ENCODE measurements at places on chromosomes 3 and 15. TPM values are rescaled to one million over a fixed set of nuclear protein-coding genes. Genes with fewer than 3 reads are reported as not detected.

Gene LDHAL6B
- not detected for polyA plus RNA-seq

Gene DNASE1L3
- polyA plus RNA-seq = 0.51 TPM

Gene ATP13A4
- 1.0 TPM for polyA plus RNA-seq

Gene LSAMP
- polyA plus RNA-seq = 4.4 TPM

Gene SKOR1
- polyA plus RNA-seq = not detected

Gene EIF4E3
- polyA plus RNA-seq = 10.5 TPM

Gene LIPC
- polyA plus RNA-seq = not detected

Gene PLSCR2
- polyA plus RNA-seq = not detected

Gene MESP1
- polyA plus RNA-seq = 9.9 TPM

Gene MINAR1
- 0.36 TPM for polyA plus RNA-seq

Gene DYNLT2B
- 81.7 TPM for polyA plus RNA-seq

Gene P2RY1
- polyA plus RNA-seq = 2.5 TPM

Gene RTP3
- not detected for polyA plus RNA-seq

Gene SNX22
- polyA plus RNA-seq = 0.59 TPM

Gene VGLL4
- 76.5 TPM for polyA plus RNA-seq

Gene CMC1
- polyA plus RNA-seq = 84.9 TPM

Gene FOXL2NB
- not detected for polyA plus RNA-seq

Gene PRKCD
- polyA plus RNA-seq = 3.4 TPM

Gene PARL
- 99.9 TPM for polyA plus RNA-seq

Gene ARHGEF26
- 2.9 TPM for polyA plus RNA-seq

Gene CPA3
- not detected for polyA plus RNA-seq

Gene AGBL1
- polyA plus RNA-seq = 0.05 TPM

Gene FMN1
- 0.53 TPM for polyA plus RNA-seq

Gene RGMA
- 1.0 TPM for polyA plus RNA-seq

Gene RETNLB
- polyA plus RNA-seq = not detected

Gene ZNF385D
- polyA plus RNA-seq = 11.8 TPM

Gene GNAT1
- polyA plus RNA-seq = not detected

Gene AHSG
- polyA plus RNA-seq = 0.59 TPM

Gene OR5H1
- not detected for polyA plus RNA-seq

Gene SLC22A13
- polyA plus RNA-seq = 0.37 TPM

Gene SI
- not detected for polyA plus RNA-seq

Gene UBL7
- polyA plus RNA-seq = 130 TPM

Gene TMCO5A
- polyA plus RNA-seq = not detected

Gene STRC
- 0.95 TPM for polyA plus RNA-seq

Gene GPR62
- polyA plus RNA-seq = 0.94 TPM

Gene KLHL24
- 37.3 TPM for polyA plus RNA-seq

Gene TUBGCP4
- polyA plus RNA-seq = 16.3 TPM

Gene GOLGA8T
- not detected for polyA plus RNA-seq

Gene STAB1
- not detected for polyA plus RNA-seq

Gene LMCD1
- 18.6 TPM for polyA plus RNA-seq

Gene ARHGAP31
- polyA plus RNA-seq = 23.9 TPM

Gene PARP15
- polyA plus RNA-seq = not detected

Gene DTX3L
- 0.04 TPM for polyA plus RNA-seq

Gene ABHD6
- polyA plus RNA-seq = 32.7 TPM

Gene CMTM8
- 6.9 TPM for polyA plus RNA-seq

Gene TOPAZ1
- polyA plus RNA-seq = not detected

Gene IGSF10
- polyA plus RNA-seq = 0.17 TPM

Gene GPR87
- polyA plus RNA-seq = 0.67 TPM

Gene FBXO40
- polyA plus RNA-seq = 10.3 TPM

Gene SAMD7
- polyA plus RNA-seq = not detected

Gene COL8A1
- 5.1 TPM for polyA plus RNA-seq

Gene A4GNT
- not detected for polyA plus RNA-seq

Gene IGSF11
- 0.46 TPM for polyA plus RNA-seq

Gene SPG21
- polyA plus RNA-seq = 157 TPM

Gene NAALADL2
- 2.3 TPM for polyA plus RNA-seq

Gene ULK4
- 3.7 TPM for polyA plus RNA-seq

Gene IL12A
- polyA plus RNA-seq = not detected

Measured in cardiac muscle cell (in vitro differentiated cells and primary cell).